ENCODE measurements at places on chromosomes 5 and 9. TPM values are rescaled to one million over a fixed set of nuclear protein-coding genes. Genes with fewer than 3 reads are reported as not detected.

HTR4 gene
- not detected for total RNA-seq

MELK gene
- total RNA-seq = 0.84 TPM

GGTA1 gene
- 2.4 TPM for total RNA-seq

CD274 gene
- total RNA-seq = 1.5 TPM

CDH10 gene
- total RNA-seq = not detected

OR1J1 gene
- not detected for total RNA-seq

SELENOP gene
- total RNA-seq = 339 TPM

PCDHGA4 gene
- total RNA-seq = 6.6 TPM

DROSHA gene
- 68.6 TPM for total RNA-seq

CTSV gene
- total RNA-seq = 0.69 TPM

PPWD1 gene
- total RNA-seq = 36.7 TPM

AMBP gene
- 0.55 TPM for total RNA-seq

GABRA6 gene
- total RNA-seq = not detected

ANKRD18A gene
- total RNA-seq = 0.50 TPM

SLC2A8 gene
- 17.8 TPM for total RNA-seq

GRCh38 chr9:35908504-35909125 lies 675 bp upstream of the SPAAR start:
- no peak overlapping the region for H3K4me3 ChIP-seq
- H3K4me1 ChIP-seq = peaks cover 43% of the 10 kb centered on the region
- DNase-seq = no peak
- no peaks in the 10 kb centered on the region for H3K36me3 ChIP-seq
- H3K27ac ChIP-seq = peak overlapping the region; percentile 85

DNA sequence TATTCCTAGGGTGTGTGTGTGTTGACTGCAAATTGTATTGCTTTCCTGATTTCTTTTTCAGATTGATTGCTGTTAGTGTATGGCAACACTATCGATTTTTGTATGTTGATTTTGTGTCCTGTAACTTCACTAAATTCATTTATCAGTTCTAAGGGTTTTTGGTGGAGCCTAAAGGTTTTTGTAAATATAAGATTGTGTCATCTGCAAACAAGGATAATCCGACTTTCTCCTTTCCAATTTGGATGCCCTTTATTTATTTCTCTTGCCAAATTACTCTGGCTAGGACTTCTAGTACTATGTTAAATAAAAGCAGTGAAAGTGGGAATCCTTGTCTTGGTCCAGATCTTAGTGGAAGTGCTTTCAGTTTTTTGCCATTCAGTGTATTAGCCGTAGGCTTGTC lies 340.9 kb upstream of the KLF4 start:
- H3K4me1 ChIP-seq = no peaks in the 10 kb centered on the region
- H3K36me3 ChIP-seq = no peaks in the 10 kb centered on the region
- H3K4me3 ChIP-seq = no peak overlapping the region
- no peaks in the 10 kb centered on the region for H3K27me3 ChIP-seq

GRCh38 chr5:88979726-88980125 lies 96.7 kb upstream of the MEF2C start:
- no peak overlapping the region for H3K27ac ChIP-seq
- H3K27me3 ChIP-seq = no peaks in the 10 kb centered on the region
- H3K4me1 ChIP-seq = no peaks in the 10 kb centered on the region
- no peak overlapping the region for H3K4me3 ChIP-seq
- H3K36me3 ChIP-seq = no peaks in the 10 kb centered on the region
- no peak for DNase-seq

GRCh38 chr9:17160327-17160726 lies 25.5 kb downstream of the CNTLN start:
- H3K4me3 ChIP-seq = no peak overlapping the region
- no peaks in the 10 kb centered on the region for H3K27me3 ChIP-seq
- no peaks in the 10 kb centered on the region for H3K4me1 ChIP-seq
- DNase-seq = no peak
- H3K36me3 ChIP-seq = no peaks in the 10 kb centered on the region
- H3K27ac ChIP-seq = no peak overlapping the region

DNA sequence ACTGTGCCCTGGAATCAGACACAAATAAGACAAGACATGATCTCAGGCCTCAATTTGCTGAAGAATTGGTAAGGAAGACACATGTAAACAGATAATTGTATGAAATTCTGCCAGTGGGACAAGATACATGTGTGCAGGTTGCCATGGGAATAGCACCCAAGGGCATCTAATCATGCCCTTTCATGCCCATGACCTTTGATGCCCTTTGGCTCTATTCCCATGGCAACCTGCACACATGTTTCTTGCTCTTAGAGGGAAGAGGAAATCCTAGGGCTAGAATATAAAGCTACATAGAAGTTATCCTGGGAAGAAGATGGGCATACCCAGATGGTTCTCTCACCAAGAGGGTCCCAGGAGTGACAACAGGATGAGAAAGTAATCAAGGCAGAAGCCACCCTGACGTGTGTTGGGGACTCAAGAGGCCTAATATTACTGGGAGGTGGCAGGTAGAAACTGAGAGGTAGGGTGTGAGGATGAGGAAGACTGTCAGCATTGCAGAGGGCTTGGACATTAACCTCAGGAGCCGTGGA lies 34.4 kb downstream of the P4HA2 start:
- H3K36me3 ChIP-seq = no peaks in the 10 kb centered on the region
- H3K27ac ChIP-seq = no peak overlapping the region
- H3K4me1 ChIP-seq = no peaks in the 10 kb centered on the region
- no peak for DNase-seq

DNA sequence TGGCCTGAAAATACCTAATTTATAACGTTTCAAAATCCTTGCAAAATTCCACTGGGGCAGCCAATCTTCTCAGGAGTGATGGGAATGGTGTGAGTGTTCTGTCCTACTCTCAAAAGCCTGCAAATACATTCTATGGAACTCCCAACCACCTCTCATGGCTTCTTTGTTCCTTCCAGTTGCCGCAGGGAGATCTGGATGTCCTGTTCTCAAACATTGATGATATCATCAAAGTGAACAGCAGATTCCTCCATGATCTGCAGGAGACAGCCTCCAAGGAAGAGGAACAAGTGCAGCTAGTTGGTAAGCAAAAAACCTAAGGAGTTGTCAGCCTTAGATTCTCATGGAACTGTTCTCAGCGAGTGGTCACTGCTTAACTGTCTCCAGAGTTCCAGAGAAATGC lies 19.6 kb downstream of the ARHGEF37 start:
- H3K4me3 ChIP-seq = no peak overlapping the region
- no peak for DNase-seq
- no peak overlapping the region for H3K27ac ChIP-seq
- H3K27me3 ChIP-seq = no peaks in the 10 kb centered on the region
- H3K4me1 ChIP-seq = no peaks in the 10 kb centered on the region

GRCh38 chr5:93611976-93612854 lies 29.2 kb downstream of the NR2F1 start:
- DNase-seq = peak; percentile 43
- H3K27ac ChIP-seq = no peak overlapping the region
- H3K4me1 ChIP-seq = peaks cover 2% of the 10 kb centered on the region
- no peaks in the 10 kb centered on the region for H3K27me3 ChIP-seq

- no peak for DNase-seq
- H3K4me3 ChIP-seq = no peak overlapping the region
- no peaks in the 10 kb centered on the region for H3K27me3 ChIP-seq
- H3K4me1 ChIP-seq = peaks cover 6% of the 10 kb centered on the region
Measured at GRCh38 chr5:151784141-151784540, 12.4 kb downstream of the G3BP1 start.

DNA sequence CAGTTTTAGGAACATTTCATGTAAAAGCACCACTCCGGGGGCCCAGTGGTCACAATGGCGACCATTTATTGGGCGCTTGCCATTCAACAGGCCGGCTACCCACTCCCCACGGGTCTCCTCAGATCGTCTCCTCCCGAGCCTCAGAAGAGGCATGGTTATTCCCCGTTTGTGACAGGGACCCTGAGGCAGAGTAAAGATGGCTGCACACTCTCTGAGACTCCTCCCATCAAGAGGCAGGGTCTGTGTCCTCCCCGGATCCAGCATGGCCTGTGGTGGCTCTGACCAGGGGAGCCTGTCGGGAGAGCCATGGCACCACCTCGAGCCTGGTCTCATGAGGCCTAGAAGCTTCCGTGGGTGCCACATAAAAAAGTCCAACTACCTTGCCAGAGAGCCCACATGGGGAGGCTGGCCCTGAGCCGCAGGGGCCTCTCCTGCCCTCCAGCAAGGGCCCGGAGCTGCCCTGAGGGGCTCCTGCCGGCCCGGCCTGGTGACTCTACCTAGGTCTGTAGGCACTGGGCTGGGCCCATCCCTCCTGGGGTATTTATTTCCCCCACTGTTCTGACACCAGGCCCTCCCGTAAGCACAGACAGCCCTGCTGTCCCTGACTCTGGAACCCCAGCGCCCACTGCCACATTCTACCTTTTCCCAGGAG lies 90.8 kb downstream of the VAV2 start:
- no peaks in the 10 kb centered on the region for H3K4me1 ChIP-seq
- DNase-seq = no peak
- no peaks in the 10 kb centered on the region for H3K36me3 ChIP-seq
- no peaks in the 10 kb centered on the region for H3K27me3 ChIP-seq

DNA sequence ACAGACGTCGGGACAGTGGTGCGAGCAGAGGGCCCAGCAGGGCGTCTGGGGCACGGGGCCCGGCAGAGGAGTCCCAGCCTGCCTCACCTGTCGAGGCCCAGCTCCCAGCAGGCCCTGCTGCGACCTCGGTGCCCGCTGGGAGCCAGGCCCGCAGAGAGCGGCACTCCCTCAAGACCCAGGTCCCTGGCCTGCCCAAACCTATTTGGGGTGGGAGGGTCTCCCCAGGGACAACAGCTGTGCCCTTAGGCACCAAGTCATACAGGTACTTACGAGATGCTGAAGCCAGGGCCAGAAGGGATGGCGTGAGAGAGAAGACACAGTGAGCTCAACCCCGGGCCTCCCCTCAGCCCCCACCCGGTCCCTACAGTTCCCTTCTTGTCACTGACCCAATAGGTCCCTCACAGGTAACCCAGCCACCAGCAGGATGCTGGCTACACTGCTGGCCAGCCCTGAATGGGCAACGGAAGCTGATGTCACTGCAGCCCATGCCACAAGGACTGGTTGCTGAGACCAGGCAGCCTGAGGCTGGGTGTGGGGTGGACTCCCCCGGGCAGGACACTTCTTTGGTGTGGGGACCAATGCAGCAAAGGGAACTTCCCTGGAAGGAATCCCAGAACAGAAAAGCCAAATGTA lies 3.7 kb downstream of the NSMF start:
- no peak overlapping the region for H3K27ac ChIP-seq
- H3K4me1 ChIP-seq = peaks cover 15% of the 10 kb centered on the region
- no peaks in the 10 kb centered on the region for H3K36me3 ChIP-seq
- DNase-seq = peak; percentile 27
- no peak overlapping the region for H3K4me3 ChIP-seq

DNA sequence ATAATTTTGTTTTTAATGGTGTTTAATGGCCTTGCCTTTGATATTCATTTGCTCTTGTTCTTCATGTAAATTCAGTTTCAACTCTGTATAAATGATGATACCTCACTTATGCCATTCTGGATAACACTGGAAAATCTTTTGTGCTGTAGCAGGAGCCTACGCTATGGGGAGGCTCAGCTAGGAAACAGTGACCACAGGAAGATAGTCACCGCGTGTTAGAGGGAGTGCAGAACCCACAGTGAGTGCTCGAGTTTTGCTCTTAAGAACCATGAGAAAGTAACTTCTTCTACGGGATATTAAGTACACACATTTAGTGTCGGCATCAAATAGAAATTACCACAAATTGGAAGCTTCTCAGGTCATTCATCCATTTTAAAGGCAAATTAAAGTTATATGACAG lies 143.9 kb downstream of the IRX2 start:
- no peak for DNase-seq
- H3K4me3 ChIP-seq = no peak overlapping the region
- no peaks in the 10 kb centered on the region for H3K4me1 ChIP-seq
- H3K36me3 ChIP-seq = no peaks in the 10 kb centered on the region
- H3K27ac ChIP-seq = no peak overlapping the region

- no peaks in the 10 kb centered on the region for H3K27me3 ChIP-seq
- no peaks in the 10 kb centered on the region for H3K4me1 ChIP-seq
- no peaks in the 10 kb centered on the region for H3K36me3 ChIP-seq
- no peak for DNase-seq
Measured at GRCh38 chr5:13508559-13508958, 435.9 kb downstream of the DNAH5 start.

GRCh38 chr5:74356009-74356695 lies 284.4 kb downstream of the ENC1 start:
- H3K36me3 ChIP-seq = no peaks in the 10 kb centered on the region
- H3K27ac ChIP-seq = no peak overlapping the region
- no peak for DNase-seq
- H3K4me1 ChIP-seq = peaks cover 9% of the 10 kb centered on the region
- no peaks in the 10 kb centered on the region for H3K27me3 ChIP-seq

- no peak for DNase-seq
- no peak overlapping the region for H3K27ac ChIP-seq
- no peaks in the 10 kb centered on the region for H3K36me3 ChIP-seq
- H3K27me3 ChIP-seq = no peaks in the 10 kb centered on the region
Measured at GRCh38 chr5:170092455-170093101, 13.1 kb upstream of the FOXI1 start.

- DNase-seq = no peak
- no peaks in the 10 kb centered on the region for H3K27me3 ChIP-seq
- no peaks in the 10 kb centered on the region for H3K36me3 ChIP-seq
- H3K27ac ChIP-seq = no peak overlapping the region
- no peaks in the 10 kb centered on the region for H3K4me1 ChIP-seq
- no peak overlapping the region for H3K4me3 ChIP-seq
Measured at GRCh38 chr9:97735070-97735600, 38.0 kb upstream of the XPA start.

DNA sequence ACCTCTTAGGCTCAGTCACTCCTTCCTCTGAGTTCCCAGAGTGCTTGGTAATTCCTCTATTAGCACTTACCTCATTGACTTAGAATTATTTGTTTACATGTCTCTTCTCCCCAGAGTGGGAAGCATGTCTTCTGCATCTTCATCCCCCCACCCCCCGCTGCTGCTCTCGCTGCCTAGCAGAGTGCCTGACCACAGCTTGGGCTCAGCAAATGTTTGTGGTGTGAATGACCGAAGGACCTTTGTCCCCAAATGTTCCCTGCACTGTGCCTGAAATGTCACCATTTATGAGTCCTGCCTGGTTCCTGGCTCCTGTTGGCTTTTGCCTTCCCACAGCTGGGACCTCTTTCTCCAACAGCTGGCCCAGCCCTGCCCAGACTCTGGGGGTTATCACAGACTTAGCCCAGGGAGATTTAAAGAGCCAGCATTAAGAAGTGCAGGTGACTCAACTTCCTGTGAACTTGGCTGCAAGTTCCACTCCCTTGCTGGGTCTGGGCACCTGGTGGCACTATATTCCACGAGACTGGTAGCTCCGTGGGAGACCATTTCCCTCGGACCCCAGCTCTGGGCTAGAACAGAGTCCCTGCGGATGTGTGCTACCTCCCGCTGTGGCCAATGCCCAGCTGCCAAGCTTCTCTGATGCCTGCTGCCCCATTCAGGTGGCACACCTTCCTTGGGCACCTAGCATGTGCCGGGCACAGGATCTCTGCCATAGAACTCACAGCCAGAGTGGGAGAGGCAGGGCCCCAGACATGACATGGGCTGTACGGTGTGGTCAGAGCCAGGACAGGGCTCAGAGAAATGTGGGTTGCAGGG lies 1.8 kb upstream of the HMCN2 start:
- no peak overlapping the region for H3K4me3 ChIP-seq
- no peaks in the 10 kb centered on the region for H3K4me1 ChIP-seq
- H3K36me3 ChIP-seq = no peaks in the 10 kb centered on the region

- H3K27me3 ChIP-seq = no peaks in the 10 kb centered on the region
- peaks cover 16% of the 10 kb centered on the region for H3K4me1 ChIP-seq
- H3K4me3 ChIP-seq = no peak overlapping the region
- peak; percentile 52 for DNase-seq
- H3K27ac ChIP-seq = peak overlapping the region; percentile 51
Measured at GRCh38 chr9:16413509-16414016, 456.9 kb downstream of the BNC2 start.

- H3K36me3 ChIP-seq = no peaks in the 10 kb centered on the region
- H3K4me1 ChIP-seq = peaks cover 6% of the 10 kb centered on the region
- H3K27me3 ChIP-seq = no peaks in the 10 kb centered on the region
- H3K4me3 ChIP-seq = no peak overlapping the region
- H3K27ac ChIP-seq = no peak overlapping the region
Measured at GRCh38 chr5:93145767-93146166, 435.3 kb downstream of the NR2F1-AS1 start.

Data from ovary (tissue), 10 donors.